ENCODE measurements at places on chromosomes 5 and 9. TPM values are rescaled to one million over a fixed set of nuclear protein-coding genes. Genes with fewer than 3 reads are reported as not detected.

The NR2F1-AS1 gene
- total RNA-seq = 11.8 TPM

The PPP6C gene
- 28.0 TPM for total RNA-seq

The TMOD1 gene
- 0.18 TPM for total RNA-seq

The NSMF gene
- 29.6 TPM for total RNA-seq

The FOXD4 gene
- 0.27 TPM for total RNA-seq

The PCDHGB5 gene
- total RNA-seq = 8.5 TPM

The RNF180 gene
- total RNA-seq = 3.4 TPM

The LHX3 gene
- total RNA-seq = not detected

The RASEF gene
- total RNA-seq = 0.41 TPM

The MCTP1 gene
- 1.5 TPM for total RNA-seq

The SLC6A7 gene
- not detected for total RNA-seq

The PRDM9 gene
- total RNA-seq = not detected

The NUDT12 gene
- total RNA-seq = 16.8 TPM

The PCDHB14 gene
- 0.45 TPM for total RNA-seq

The SPINK13 gene
- total RNA-seq = not detected

The PCDHB10 gene
- total RNA-seq = 0.41 TPM

The OR1Q1 gene
- total RNA-seq = 0.81 TPM

Data from fibroblast of the aortic adventitia (primary cell).